ENCODE measurements at places on chromosomes 4 and X.

DNA sequence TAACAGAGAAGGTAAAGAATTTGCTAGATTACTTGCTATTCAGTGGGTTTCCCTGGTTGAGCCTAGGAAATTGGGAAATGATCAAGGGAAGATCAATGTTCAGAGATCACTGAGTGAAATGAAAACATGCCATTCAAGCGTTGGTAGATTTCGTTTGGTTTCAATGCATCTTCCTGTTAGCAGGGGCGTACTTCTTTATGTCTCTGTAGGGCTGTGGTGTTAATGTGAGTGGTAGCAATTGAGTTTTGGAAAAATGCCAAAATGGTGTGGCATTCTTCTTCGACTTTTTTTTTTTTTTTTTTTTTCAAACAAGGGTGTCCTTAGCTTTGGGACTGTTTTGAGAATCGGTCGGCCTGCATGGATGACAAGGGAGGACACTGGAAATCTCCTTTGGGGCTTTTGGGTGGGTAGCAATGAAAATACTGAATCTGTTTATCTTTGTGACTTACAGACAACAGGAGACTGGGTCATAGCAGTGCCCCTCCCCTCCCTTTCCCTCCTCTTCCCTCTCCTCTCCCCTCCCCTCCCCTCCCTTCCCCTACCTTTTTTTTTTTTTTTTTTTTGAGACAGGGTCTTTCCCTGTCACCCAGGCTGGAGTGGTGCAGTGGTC is 50.4 kb downstream of the SPRY1 start:
- no peak for DNase-seq

DNA sequence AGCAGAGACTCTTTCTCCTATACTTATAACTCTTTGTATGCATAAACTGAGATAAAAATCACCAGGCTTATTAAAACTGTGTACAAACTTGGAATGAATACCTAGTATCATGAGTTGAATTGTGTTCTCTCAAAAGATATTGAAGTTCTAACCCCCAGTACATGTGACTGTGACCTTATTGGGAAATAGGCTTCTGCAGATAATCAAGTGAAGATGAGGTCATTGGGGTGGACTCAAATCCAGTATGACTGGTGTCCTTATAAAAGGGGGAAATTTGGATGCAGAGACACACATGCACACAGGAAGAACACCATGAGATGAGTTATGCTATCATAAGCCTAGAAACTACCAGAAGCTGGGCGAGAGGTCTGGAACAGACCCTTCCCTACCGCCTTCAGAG is 26.2 kb downstream of the ZNF827 start:
- DNase-seq = no peak

- no peak for DNase-seq
Measured at GRCh38 chrX:129706400-129707072, 32.2 kb upstream of the XPNPEP2 start.

- DNase-seq = no peak
Measured at GRCh38 chr4:184792950-184793555, 32.7 kb downstream of the ACSL1 start.

- DNase-seq = no peak
Measured at GRCh38 chr4:55336138-55337034, 9.7 kb upstream of the SRD5A3 start.

DNA sequence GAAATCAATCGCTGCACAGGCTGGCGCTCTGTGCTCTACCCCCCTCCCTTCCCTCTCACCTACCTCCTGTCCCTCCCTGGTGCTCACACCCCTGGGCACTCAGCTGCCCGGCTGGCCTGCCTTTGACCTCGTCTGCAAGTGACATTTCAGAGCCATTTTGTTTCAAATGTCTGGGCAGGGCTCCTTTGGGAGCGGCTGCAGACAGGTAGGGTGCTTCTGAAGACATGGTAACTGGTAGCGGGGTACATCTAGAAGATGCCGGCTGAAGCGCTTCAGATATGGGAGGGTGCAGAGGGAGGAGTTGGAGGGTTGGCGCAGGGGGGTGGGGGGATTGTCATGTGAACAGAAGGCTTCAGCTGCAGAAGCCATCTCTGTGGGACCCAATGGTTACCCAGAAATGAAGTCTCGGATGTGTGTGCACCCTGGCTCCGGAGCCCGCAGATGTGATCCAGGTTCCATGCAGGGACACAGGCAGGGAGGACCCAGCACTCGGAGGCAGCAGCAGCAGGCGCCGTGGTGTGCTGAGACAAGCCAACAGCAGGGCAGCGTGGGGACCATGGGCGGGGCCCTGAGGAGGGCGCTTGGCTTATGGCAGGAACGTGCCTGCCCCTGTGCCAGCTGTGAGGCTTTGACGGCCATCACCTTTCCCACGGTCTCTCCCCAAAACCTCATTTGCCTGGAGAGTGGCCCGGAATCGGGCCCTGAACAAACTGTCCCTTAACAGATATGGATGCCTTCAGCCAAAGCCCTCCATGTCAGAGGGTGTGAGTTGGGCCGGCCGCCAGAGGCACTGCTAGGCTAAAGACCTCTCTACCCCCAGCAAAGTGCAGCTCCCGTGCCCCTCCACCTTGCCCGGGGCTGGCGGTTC is 7.6 kb upstream of the DUSP9 start:
- no peak for DNase-seq

Data from D721Med (cell line).